Liver (tissue), 10 donors: ENCODE measurements at places on chromosomes 1 and 21.
A peak's percentile ranks its signal among the peaks of the same experiment; 100 is the strongest.

GRCh38 chr21:33998402-33998801 lies 75.0 kb upstream of the MRPS6 start:
- no peaks in the 10 kb centered on the region for H3K27me3 ChIP-seq
- H3K4me1 ChIP-seq = no peaks in the 10 kb centered on the region
- no peak for DNase-seq
- no peaks in the 10 kb centered on the region for H3K36me3 ChIP-seq
- H3K4me3 ChIP-seq = no peak overlapping the region

GRCh38 chr1:2540816-2541492 lies 10.9 kb upstream of the HES5 start:
- H3K36me3 ChIP-seq = no peaks in the 10 kb centered on the region
- H3K4me3 ChIP-seq = no peak overlapping the region
- H3K4me1 ChIP-seq = no peaks in the 10 kb centered on the region
- H3K27me3 ChIP-seq = no peaks in the 10 kb centered on the region

DNA sequence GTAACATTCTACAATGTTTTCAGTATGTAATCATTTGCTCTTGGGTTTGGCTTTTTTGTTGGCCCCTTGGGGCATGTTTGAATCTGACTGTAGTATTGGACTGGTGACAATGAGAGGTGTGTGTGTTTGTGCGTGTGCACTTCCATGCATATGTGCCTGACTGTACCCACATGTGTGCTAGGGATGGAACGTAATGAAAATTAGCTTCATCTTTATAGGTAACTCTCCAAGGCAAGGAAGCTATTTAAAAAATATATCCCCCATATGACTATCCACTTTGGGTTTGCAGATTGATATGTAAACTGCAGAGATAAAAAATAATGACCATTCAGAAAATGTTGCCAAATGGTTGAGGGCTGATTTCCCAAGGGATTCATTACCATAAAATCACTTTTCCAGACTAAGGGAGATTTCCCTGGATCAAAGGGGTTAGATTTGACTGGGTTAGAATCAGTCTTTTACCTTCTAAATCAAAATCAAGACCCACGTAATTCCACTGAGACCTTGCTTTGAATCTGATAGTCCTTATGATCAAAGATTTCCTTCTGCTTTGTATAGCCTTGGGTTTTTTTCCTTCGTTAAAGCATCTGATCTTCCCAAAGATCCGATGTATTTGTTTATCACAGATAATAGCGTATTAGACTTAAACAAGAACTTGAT lies 189.7 kb downstream of the CENPF start:
- no peaks in the 10 kb centered on the region for H3K36me3 ChIP-seq
- no peaks in the 10 kb centered on the region for H3K4me1 ChIP-seq
- no peaks in the 10 kb centered on the region for H3K27me3 ChIP-seq
- no peak overlapping the region for H3K27ac ChIP-seq
- no peak for DNase-seq
- H3K4me3 ChIP-seq = no peak overlapping the region

- DNase-seq = no peak
- no peak overlapping the region for H3K4me3 ChIP-seq
- peaks cover 26% of the 10 kb centered on the region for H3K4me1 ChIP-seq
- H3K27ac ChIP-seq = no peak overlapping the region
- no peaks in the 10 kb centered on the region for H3K27me3 ChIP-seq
These were observed 43.2 kb downstream of the ATP1B1 start for GRCh38 chr1:169149555-169150286.

DNA sequence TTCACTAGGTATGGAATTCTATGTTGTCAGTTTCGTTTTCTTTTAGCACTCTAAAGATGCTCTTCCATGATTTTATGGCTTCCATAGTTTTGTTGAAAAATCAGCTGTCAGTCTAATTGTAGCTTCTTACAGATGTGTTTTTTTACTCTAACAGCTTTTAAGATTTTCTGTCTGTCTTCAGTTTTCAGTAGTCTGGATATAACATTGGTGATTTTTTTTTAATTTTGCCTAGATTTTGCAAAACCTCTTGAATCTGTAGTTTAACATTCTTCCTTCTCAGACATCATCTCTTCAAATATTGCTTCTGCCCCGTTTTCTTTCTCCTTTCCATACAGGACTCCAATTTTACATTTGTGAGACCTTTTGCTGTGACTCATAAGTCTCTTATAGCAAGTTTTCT lies 17.9 kb upstream of the DYRK1A start:
- H3K4me3 ChIP-seq = no peak overlapping the region
- no peaks in the 10 kb centered on the region for H3K4me1 ChIP-seq
- no peak overlapping the region for H3K27ac ChIP-seq
- H3K36me3 ChIP-seq = no peaks in the 10 kb centered on the region

DNA sequence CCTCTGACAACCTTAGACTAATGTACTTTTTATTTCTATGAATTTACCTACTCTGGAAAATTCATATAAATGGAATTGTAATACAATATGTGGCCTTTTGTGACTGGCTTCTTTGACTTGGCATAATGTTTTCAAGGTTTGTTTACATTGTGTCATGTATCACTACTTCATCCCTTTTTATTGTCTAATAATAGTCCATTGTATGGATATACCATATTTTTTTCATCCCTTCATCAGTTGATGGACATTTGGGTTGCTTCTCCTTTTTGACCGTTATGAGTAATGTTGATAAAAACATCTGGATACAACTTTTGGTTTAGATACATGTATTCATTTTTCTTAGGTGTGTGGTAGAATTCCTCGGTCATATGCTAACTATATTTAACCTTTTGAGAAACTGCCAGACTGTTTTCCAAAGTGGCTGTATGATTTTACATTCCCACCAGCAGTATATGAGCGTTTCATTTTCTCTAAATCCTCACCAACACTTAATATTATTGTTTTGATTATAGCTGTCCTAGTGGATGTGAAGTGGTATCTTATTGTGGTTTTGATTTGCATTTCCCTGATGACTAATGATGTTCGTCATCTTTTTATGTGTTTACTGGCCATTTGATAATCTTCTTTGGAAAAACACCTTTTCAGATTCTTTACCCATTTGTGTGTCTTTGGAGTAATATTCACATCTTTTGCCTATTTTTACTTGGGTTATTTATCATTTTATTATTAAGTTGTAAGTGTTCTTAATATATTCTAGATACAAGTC lies 3.5 kb downstream of the RO60 start:
- no peak for DNase-seq
- H3K27ac ChIP-seq = no peak overlapping the region
- H3K4me3 ChIP-seq = no peak overlapping the region

GRCh38 chr1:11340233-11340632 lies 67.2 kb downstream of the UBIAD1 start:
- no peak overlapping the region for H3K4me3 ChIP-seq
- H3K27me3 ChIP-seq = no peaks in the 10 kb centered on the region
- H3K4me1 ChIP-seq = no peaks in the 10 kb centered on the region
- H3K36me3 ChIP-seq = no peaks in the 10 kb centered on the region
- no peak for DNase-seq

- peak; percentile 66 for DNase-seq
- H3K36me3 ChIP-seq = peaks cover 16% of the 10 kb centered on the region
- H3K27me3 ChIP-seq = no peaks in the 10 kb centered on the region
- H3K4me1 ChIP-seq = peaks cover 7% of the 10 kb centered on the region
These were observed 79.9 kb downstream of the MORN1 start for GRCh38 chr1:2311184-2312032.

- no peak overlapping the region for H3K4me3 ChIP-seq
- H3K27ac ChIP-seq = peak overlapping the region; percentile 77
- no peaks in the 10 kb centered on the region for H3K36me3 ChIP-seq
These were observed 11.4 kb upstream of the RGS16 start for GRCh38 chr1:182615468-182616129.

DNA sequence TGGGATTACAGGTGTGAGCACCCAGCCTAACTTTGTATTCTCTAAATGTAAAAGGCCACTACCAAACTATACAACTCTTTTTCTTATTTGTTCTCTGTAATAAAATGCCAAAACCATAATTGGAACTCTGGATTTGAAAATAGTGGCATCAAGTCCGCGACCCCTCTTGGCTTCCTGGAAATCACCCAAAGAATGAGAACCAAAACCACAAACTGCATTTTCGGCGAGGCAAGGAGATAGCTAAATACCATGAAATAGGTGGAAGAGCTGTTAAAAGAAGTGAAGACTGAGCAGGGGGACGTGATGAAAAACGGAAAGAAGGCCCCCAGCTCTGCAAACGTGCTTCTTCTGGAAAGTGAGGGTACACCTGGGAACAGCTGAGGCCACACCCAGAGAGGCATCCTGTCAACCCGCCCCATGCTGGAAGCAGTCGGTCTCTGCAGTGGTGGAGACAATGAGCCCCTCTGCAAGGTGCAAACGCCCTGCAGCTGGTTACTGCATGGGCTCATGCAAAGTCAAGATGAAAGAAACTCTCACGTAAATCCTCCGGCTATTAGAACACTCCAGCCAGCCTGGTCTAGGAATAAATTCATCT lies 22.5 kb downstream of the VPS26C start:
- H3K4me1 ChIP-seq = no peaks in the 10 kb centered on the region
- no peak overlapping the region for H3K4me3 ChIP-seq
- no peaks in the 10 kb centered on the region for H3K36me3 ChIP-seq
- H3K27ac ChIP-seq = no peak overlapping the region

GRCh38 chr1:234108921-234109320 lies 204.4 kb downstream of the SLC35F3 start:
- no peak for DNase-seq
- H3K4me3 ChIP-seq = no peak overlapping the region
- H3K36me3 ChIP-seq = no peaks in the 10 kb centered on the region
- peaks cover 3% of the 10 kb centered on the region for H3K27me3 ChIP-seq

GRCh38 chr1:119268879-119269278 lies 99.7 kb upstream of the HAO2 start:
- no peak overlapping the region for H3K27ac ChIP-seq
- H3K4me3 ChIP-seq = no peak overlapping the region
- H3K36me3 ChIP-seq = peaks cover 2% of the 10 kb centered on the region
- H3K4me1 ChIP-seq = peaks cover 5% of the 10 kb centered on the region
- no peak for DNase-seq
- H3K27me3 ChIP-seq = no peaks in the 10 kb centered on the region

- H3K36me3 ChIP-seq = no peaks in the 10 kb centered on the region
- no peaks in the 10 kb centered on the region for H3K4me1 ChIP-seq
- DNase-seq = no peak
- no peak overlapping the region for H3K4me3 ChIP-seq
These were observed 22.6 kb downstream of the SLAMF6 start for GRCh38 chr1:160500321-160500990.

- no peak overlapping the region for H3K27ac ChIP-seq
- no peak overlapping the region for H3K4me3 ChIP-seq
- peaks cover 4% of the 10 kb centered on the region for H3K4me1 ChIP-seq
- no peaks in the 10 kb centered on the region for H3K27me3 ChIP-seq
These were observed 10.1 kb downstream of the HECTD3 start for GRCh38 chr1:45001011-45001481.
